ENCODE measurements at places on chromosomes 6 and 20. TPM values are rescaled to one million over a fixed set of nuclear protein-coding genes. Genes with fewer than 3 reads are reported as not detected.

SH3BGRL2 gene
- 15.7 TPM for total RNA-seq

EYS gene
- not detected for total RNA-seq

DNA sequence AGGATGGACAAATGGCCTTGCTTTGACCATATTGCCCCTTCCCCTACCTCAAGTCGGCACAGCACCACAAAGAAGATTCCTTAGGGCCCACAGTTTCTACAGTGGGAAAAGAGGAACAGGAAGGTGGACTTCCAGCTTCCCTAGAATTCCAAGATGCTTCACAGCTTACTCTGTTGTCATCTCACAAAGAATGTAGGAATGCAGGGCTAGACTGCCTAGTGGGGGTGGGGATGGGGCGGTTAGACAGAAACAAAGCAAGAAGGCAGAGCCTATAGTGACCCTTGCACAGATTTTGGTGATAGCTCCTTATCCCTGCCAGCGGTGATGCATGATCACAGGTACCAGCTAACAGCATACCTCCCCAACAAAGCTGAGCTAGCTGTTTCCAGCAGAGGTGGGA, 607.6 kb upstream of the MAN1A1 start:
- no peak for DNase-seq

DNA sequence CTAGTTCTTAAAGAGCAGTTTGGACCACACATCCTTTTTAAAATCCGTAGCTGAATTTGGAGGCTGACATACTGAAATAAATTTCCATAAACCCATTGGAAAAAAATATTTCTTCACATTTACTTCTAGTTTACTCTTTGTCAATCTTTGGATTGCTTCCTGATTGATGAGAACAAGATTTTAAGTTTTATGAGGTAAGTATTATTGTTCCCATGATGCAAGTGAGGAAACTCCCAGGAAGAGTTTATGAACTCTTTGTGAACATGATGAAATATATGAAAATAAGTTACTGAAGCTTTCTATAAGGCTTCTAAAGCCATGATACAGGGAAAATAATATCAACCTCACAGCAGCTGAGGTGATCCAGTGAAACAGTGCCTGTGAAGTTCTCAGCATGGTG, 320.0 kb downstream of the GJA1 start:
- DNase-seq, result no peak
